ENCODE measurements at places on chromosomes 11 and 22.
A peak's percentile ranks its signal among the peaks of the same experiment; 100 is the strongest.

DNA sequence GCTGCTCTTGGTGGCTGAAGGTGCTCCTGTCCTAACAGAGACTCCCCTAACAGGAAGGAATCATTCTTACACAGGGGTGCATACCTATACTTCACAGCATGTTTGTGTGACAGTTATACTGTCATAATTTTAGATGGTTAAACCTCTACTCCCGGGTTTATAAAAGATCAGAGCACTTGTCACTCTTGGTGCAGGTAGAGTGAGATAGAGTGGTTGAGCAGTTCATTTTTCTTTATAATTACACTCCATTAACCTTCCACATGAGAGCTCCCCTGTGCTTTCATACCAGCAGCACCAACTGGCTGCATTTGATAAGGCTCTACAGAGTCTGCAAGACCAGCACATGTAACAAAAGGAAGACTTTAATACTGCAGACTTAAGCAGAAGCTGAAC, 72.9 kb downstream of the LARGE2 start:
- DNase-seq: no peak

GRCh38 chr11:115695677-115696364, 191.6 kb upstream of the CADM1 start:
- DNase-seq: no peak

- DNase-seq: no peak
Measured at GRCh38 chr11:65014726-65015227, 817 bp downstream of the ARL2 start.

DNA sequence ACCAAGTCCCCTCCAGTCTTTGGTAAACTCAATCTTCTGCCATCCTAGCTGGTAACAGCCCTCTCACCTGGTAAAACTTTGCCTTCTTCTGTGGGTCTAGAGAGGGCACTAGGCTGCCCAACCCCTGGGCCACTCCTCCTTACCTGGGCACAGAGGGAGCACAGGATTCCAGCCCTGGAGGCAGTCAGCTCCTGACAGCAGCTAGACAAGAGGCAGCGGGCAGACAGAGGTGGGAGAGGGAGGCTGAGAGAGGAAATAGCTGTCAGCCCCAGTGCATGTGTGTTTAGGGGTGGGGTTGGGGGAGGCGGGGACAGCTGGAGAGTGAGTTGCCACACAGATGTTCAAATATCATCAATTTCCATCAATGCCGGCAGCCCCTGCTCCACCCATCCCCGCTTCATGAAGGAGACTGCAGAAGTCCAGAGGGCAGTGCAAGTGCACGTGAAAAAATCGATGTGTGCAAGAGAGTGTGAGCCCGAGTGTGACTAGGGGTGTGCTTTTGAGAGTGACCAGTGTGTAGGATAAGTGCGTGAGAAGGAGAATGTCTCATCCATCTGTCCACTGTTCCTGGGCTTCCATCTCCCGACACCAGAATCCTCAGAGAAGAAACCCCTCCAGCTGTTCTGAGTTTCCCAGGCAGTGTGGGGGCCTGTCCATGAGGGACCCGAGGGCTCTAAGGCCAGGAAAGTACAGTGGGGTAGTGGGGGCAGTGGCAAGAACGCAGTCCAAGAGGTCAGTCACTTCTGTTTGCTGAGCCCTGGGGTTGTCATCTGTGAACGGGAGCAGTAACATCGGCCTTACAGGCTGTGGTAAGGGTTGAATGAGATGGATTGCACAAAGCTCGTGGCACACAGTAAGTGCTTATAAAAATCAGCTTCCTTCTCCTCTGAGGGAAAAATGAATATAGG, at the start of gene PTGDR2:
Gene PTGDR2 (minus strand): TSS at position 225 of the 908 bp plus-strand sequence. CDS start 2,228 bp downstream, outside the sequence.
- DNase-seq: no peak

DNA sequence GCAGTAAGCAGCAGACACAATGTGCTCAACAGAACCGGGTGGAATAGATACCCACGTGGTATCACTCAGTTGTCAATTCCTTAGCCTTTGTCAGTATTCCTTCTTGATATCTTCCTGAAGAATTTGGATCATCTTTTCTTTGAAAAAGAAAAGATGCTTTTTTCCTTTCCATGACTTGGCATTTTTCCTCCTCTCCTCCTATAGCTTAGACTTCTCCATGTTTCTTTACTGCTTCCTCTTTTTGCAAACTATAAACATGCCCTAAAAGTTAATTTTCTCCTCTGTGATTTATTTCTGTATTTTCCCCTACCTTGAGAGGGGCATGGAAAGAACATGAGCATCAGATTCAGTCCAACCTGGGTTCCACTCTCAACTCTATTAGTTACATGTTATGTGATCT, 11.7 kb downstream of the CBLIF start:
- no peak for DNase-seq

DNA sequence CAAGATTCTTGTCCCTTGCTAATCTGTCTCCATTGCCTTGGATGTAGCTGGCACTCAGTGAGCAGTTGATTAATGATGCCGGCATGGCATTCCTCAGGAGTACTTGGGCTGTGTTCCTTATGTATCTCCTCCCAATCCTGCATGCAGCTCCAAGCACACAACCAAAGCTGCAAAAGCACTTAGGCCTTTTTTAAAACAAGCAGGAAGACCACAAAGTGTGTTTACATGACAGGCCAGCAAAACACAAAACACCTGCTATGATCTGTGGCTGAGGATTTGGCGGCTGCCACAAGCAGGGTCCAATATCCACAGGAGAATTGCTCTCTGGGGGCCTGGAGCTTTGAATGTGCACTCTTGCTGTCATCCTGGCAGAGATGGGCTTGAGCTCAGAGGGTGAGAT, 8.9 kb downstream of the ABTB2 start:
- DNase-seq: no peak

DNA sequence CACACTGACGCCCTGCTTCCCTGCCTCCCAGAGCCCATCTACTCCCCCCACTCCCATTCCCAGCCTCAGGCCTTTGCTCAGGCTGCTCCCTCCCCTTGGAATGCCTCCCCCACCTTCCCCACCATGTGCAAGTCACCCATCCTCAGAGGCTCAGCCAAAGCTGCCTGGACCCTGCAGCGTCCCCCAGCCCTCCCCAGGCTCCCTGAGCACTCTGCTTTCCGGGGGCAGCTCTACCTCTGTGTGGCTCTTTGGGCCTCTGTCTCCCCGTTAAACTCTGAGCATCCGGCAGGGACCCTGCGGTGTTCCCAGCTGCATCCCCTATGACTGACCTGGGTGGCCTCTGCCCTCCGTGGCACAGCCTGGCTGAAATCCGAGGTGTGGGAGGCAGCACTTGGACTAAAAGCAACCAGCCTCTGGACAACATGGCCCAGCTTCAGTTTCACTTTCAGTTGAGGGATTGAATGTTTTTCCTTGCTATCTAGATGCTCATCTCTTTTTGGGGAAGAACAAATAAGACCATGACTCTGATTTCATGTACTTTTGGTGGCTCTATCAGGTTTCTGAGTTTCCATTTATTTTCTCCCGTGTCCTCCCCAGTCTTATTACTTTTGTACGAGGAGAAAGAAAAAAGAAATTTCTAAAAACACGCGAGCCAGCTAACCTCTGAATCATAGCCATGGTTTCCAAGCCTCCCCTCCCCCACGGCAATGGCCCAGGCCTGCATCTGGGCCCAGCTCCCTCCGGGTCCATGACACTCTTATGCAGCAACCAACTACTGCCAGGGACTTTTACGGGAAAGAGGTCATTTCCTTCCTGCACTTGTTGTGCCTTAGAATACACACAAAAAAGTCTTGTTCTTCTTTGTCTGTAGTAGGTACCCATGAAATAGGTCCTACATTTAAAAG, 3.8 kb downstream of the APOL3 start:
- peak; percentile 85 for DNase-seq

GRCh38 chr11:100545970-100546369, 141.1 kb upstream of the ARHGAP42 start:
- DNase-seq: no peak

GRCh38 chr11:127052404-127052803, 51.8 kb upstream of the KIRREL3 start:
- DNase-seq: no peak

DNA sequence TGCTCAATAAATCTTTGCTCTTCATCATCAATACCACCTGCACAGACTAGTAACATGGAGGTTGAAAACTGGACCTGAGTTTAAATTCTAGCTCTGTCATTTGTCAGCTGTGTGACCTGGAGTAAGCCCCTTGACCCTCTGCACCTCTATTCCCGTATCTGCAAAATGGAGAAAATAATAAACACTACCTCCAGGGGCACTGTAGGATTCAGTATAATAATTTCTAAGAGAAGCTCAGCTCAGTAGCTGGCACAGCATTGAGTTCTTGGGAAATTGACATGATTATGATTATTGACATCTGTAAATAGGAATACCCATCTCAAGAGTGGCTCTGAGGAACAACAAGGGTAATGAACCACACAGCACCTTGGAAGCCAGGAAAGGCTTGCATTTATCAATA, 78.4 kb downstream of the MN1 start:
- no peak for DNase-seq

DNA sequence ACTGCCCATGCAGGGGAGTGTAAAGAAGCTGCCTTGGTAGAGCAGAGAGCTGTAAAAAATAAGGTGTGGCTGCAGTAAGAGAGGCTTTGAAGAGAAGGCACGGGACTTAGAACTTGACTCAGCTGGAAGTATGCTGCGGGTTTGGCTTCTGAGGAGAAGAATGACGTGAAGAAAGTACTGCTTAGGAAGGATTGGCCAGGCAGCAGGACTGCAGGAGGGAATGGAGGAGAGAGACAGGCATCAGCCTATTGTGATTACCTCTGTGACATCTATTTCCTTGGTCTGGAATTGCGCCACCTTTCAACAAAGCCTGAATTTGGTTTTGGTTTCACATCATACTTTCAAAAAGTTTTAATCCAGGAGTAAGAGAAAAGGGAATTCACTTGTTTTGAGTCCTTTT, 22.5 kb downstream of the PRRG4 start:
- DNase-seq: no peak

GRCh38 chr22:50726643-50727340, 11.2 kb upstream of the ACR start:
- DNase-seq: no peak

DNA sequence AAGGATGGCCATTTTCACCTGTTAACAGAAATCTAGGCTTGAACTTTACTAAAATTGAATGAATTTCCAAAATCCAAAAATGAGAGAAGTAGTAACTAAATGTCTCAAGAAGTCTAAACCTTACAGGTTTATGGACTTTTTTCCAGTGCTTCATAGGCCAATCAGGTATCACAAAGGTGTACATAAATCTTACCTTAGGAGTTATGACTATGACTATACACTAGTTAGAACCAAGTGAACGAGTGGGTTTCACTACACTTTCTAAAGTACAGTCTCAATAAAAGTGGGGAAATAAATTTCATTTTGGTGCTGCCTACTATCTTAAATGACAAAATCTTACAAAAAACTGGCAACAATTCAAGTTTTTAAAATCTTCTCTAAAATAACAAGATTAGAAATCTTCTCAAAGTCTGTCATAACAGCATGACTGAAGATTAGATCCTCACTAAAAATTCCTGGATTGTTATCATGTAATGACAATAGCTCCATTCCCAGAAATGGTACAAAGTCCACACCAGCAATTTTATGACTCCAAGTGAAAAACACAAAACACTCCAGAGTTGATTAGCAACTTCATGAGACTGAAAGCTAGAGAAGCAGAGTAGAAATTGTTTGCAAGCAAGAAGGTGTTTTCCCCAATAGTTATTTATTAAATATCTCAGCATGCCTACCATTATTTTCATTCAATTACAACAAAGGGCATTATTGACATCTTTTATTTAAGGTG, 20.9 kb downstream of the SOX6 start:
- no peak for DNase-seq

DNA sequence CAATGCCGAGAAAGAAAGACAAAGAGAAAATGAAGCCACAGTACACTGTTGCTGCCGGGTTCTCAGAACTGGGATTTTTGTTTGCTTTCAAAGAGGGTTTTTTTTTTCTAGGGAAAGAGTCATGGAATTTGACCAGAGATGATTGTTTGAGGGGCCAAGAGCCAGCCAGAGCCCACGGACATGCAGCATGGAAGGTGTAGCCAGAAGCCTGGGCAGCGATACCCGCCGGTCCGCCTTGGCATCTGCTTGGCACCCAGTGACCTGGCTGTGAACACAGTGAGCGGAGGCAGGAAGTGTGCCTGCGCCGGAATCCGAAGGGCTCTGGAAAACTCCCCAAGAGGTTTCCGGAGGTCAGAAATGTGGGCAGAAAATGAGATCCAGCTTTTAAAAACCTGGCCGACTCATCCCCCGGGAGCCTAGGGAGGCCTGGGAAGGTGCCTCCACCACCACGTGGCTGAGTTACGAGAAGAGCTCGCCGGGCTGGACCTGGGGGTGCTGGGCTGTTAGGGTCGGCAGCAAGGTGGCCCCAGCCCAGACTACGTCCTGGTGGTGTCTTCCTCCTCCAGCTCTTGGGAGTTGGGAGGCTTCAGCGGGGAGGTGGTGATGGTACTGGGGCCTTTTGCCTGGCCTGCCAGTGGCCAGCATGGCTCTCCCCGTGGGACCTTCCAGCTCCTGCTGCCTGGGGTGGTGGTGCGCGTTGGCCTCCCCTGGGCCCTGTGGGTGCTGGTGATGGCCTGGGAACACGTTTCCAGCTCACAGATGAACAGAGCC, 61.6 kb upstream of the PPARA start:
- DNase-seq: no peak

GRCh38 chr22:30247974-30248373, 1.4 kb upstream of the LIF start:
- DNase-seq: no peak

- DNase-seq: no peak
Measured at GRCh38 chr22:43895986-43896645, 4.3 kb upstream of the PNPLA5 start.

DNA sequence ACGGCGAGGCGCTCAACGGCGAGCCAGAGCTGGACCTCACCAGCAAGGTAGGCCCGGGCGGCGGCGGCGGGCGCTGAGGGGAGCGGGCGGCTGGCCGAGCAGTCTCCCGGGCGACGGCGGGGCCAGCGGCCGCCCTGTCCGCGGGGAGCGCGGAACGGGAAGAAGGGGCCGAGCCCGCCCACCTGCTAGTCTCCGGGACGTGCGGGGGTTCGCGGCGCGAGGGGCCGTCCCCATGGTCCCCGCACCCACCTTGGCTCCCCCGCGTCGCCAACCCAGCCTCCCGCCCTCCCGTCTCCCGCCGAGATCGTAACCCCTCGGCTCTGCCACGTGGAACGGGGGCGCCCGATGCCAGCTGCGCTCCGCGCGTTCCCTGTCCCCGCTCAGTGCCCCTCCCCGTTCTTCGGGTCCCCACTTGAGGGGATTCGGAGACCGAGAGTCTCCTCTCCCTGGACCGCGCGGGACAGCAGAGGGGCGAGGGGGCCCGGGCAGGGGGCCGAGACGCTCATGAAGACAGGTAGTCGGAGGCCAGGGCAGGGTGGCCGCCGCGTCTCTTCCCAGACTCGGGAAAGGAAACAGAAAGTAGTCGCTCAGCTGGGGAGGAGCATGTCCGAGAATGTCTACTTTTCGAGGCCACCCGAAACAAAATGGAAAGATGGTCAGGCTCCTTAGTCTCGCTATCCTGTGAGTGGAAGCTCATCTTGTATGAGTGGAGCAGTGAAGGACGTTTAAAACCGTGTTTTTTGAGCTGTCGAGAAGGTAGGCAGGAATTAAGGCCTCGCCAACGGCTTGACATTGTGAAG, 557 bp downstream of the GTPBP1 start:
- DNase-seq: peak; percentile 34

GRCh38 chr22:43230971-43231723, 44.2 kb upstream of the TTLL12 start:
- DNase-seq: peak; percentile 69
